ENCODE measurements at places on chromosomes 6 and 20. TPM values are rescaled to one million over a fixed set of nuclear protein-coding genes. Genes with fewer than 3 reads are reported as not detected.

Gene TAGAP
- 0.08 TPM for polyA plus RNA-seq

Gene CTSA
- 69.4 TPM for polyA plus RNA-seq

Gene NKAIN2
- polyA plus RNA-seq = not detected

Gene SLPI
- polyA plus RNA-seq = 262 TPM

Gene MRPL2
- 27.4 TPM for polyA plus RNA-seq

Gene TBX18
- polyA plus RNA-seq = 0.03 TPM

Gene WFDC5
- 2.4 TPM for polyA plus RNA-seq

Gene GPR6
- polyA plus RNA-seq = not detected

Gene OR12D3
- not detected for polyA plus RNA-seq

Gene IRF4
- polyA plus RNA-seq = 0.12 TPM

Gene SEMG1
- polyA plus RNA-seq = not detected

Gene RIN2
- polyA plus RNA-seq = 40.1 TPM

Gene SLC17A3
- polyA plus RNA-seq = not detected

Gene CASS4
- polyA plus RNA-seq = not detected

Gene MYCT1
- 0.05 TPM for polyA plus RNA-seq

Gene CLPSL1
- polyA plus RNA-seq = not detected

Gene POU5F1
- polyA plus RNA-seq = 1.6 TPM

Gene LINC00237
- not detected for polyA plus RNA-seq

Gene OLIG3
- not detected for polyA plus RNA-seq

Gene CNR1
- polyA plus RNA-seq = not detected

Gene MEI4
- polyA plus RNA-seq = 0.01 TPM

Gene GID8
- polyA plus RNA-seq = 20.7 TPM

Gene LPA
- polyA plus RNA-seq = not detected

Gene ZNF311
- polyA plus RNA-seq = 2.7 TPM

Gene LGSN
- not detected for polyA plus RNA-seq

Measured in keratinocyte (primary cell).